GM04503 (cell line): ENCODE measurements at places on chromosomes 2 and 18.

- no peak for DNase-seq
Measured at GRCh38 chr18:24731981-24732380, 271.5 kb downstream of the HRH4 start.

GRCh38 chr18:11733031-11733430, 44.0 kb downstream of the GNAL start:
- DNase-seq: no peak

DNA sequence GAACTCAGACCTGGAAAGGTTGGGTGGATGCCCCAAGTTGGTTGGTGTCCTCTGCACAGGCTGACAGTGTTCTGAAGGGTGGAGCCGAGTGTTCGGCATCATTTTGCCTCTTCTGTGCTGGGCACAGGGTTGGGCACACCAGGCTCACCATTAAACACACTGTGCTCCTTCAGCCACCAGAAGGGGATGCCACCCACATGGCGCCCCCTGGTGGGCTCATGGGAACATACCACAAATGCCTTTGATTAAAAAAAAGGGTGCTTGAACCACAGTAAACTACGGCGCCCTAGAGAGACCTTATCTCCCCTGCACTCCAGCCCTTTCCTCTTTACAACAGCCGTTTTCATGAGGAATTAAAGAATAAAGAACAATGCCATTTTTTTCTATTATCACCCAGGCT, 89.4 kb downstream of the CELF4 start:
- no peak for DNase-seq

DNA sequence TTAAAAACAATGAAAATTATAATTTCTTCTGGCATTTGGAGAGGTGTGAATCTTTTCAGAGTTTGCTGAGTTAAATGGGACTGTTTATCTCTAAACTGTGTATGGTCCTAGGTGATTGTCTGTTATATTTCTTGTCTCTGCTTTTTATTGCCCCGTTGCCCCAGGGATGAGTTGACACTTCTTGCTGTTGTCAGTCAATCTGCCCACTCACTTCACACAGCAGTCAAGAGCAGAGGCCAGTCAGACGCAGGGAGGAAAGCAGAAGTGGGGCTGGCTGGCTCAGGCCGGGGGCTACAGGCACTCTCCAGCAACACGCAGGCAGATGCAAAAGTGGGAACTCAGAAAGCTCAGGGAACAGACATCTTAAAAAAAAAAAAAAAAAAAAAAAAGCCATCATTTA, 365.2 kb downstream of the CLIP4 start:
- no peak for DNase-seq
